Foreskin melanocyte (primary cell): ENCODE measurements at places on chromosomes 12 and 14.

- DNase-seq: no peak
These were observed 39.4 kb upstream of the E2F7 start for GRCh38 chr12:77104792-77105191.

GRCh38 chr14:59086241-59086882 is 102.1 kb upstream of the DAAM1 start:
- no peak for DNase-seq

- no peak for DNase-seq
These were observed 54.6 kb downstream of the PSMA6 start for GRCh38 chr14:35346738-35347322.

- DNase-seq: no peak
These were observed 376.4 kb downstream of the SNAPC1 start for GRCh38 chr14:62138593-62138992.

DNA sequence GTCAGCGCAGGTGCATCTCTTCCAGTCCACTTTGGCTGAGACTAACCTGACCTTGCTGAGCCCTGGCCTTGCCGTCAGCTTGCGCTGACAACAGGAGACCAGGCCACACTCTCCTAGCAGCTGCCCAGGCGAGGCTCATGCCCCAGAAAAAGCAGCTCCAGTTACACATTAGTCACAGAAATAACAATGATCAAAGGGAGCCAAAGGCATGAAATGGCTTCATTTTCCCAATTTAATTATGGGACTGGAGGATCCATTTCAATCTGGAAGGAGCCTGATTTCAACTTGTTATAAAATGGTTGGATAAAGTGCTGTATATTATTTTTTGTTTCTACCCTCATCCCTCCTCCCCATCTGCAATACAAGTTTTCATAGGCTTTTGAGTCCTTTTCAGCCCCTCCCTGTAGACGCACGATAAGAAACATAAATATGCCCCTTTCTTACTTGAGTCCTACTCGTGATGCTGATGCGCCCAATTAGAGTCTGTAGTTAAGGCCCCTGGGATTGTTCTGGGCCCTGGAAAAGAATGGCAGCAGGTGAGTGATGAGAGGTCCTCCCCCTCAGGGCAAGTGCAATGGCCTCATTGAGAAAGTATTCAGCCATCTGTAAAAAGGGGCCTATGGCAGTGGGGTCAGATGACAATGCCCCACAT is 376.0 kb downstream of the C12orf75 start:
- DNase-seq: no peak

DNA sequence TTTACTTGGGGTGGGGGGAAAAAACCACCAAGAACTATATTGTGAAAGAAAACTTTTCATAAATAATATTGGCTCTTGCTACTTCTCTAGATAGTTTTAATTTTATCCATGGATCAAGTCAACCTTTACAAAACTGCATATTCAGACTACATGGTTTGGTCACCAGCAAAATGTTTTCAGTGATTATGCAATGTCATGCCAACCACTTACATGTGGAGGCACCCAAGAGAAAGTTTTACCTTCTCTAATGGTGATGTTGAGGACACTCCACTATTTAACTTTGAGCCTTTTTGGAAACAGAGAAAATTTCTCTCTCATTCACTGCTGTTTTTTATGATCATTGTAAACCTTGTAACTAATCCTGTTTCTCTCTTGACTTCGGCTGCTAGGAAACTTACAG is 21.6 kb downstream of the PLCZ1 start:
- no peak for DNase-seq

DNA sequence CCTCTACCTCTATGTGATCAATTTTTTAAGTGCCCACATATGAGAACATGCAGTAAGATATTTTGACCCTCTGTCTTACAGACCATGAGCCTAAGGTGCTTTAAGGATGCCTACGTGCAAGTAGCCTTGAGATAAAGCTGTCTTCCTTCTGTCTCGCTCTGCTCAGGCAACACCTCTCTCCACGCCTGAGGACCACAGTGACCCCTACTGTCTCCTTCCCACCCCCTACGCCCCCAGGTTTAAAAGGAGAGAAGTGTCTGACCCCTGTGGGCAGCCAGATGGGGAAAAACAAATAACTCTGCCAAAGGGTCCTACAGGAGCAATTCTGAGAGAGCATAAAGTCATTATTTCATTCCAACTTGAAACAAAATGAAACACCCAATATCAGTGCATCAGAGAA is 286.4 kb upstream of the TMEM132C start:
- no peak for DNase-seq
